ENCODE measurements at places on chromosomes 3 and 15. TPM values are rescaled to one million over a fixed set of nuclear protein-coding genes. Genes with fewer than 3 reads are reported as not detected.

SLC6A1 gene
- total RNA-seq: not detected

SENP8 gene
- 1.1 TPM for total RNA-seq

SOX14 gene
- not detected for total RNA-seq

FOXB1 gene
- total RNA-seq: not detected

GASK1A gene
- total RNA-seq: 1.1 TPM

DLL4 gene
- total RNA-seq: not detected

SLC28A2 gene
- total RNA-seq: not detected

FRMD5 gene
- 2.0 TPM for total RNA-seq

C3orf70 gene
- total RNA-seq: under 0.01 TPM

CCDC54 gene
- not detected for total RNA-seq
